Astrocyte (in vitro differentiated cells and primary cell): ENCODE measurements at places on chromosomes 6 and 20.

- no peak overlapping the region for H3K4me3 ChIP-seq
- no peak overlapping the region for H3K27ac ChIP-seq
- no peaks in the 10 kb centered on the region for H3K36me3 ChIP-seq
- H3K4me1 ChIP-seq: no peaks in the 10 kb centered on the region
- H3K27me3 ChIP-seq: no peaks in the 10 kb centered on the region
Measured at GRCh38 chr6:40439026-40439800, 148.0 kb downstream of the LRFN2 start.

GRCh38 chr20:48421547-48421946, 406.3 kb downstream of the PREX1 start:
- no peaks in the 10 kb centered on the region for H3K4me1 ChIP-seq
- H3K4me3 ChIP-seq: no peak overlapping the region
- H3K27ac ChIP-seq: no peak overlapping the region
- H3K36me3 ChIP-seq: no peaks in the 10 kb centered on the region
- no peak for DNase-seq
- H3K27me3 ChIP-seq: peaks cover 3% of the 10 kb centered on the region

- no peak for DNase-seq
- H3K36me3 ChIP-seq: no peaks in the 10 kb centered on the region
- H3K27me3 ChIP-seq: peaks cover 6% of the 10 kb centered on the region
- H3K4me1 ChIP-seq: peaks cover 16% of the 10 kb centered on the region
- no peak overlapping the region for H3K27ac ChIP-seq
Measured at GRCh38 chr6:106517706-106518105, 111.6 kb downstream of the RTN4IP1 start.

GRCh38 chr6:84242265-84242664, 14.8 kb upstream of the CEP162 start:
- no peak for DNase-seq
- no peaks in the 10 kb centered on the region for H3K4me1 ChIP-seq
- H3K4me3 ChIP-seq: no peak overlapping the region
- H3K27ac ChIP-seq: no peak overlapping the region

DNA sequence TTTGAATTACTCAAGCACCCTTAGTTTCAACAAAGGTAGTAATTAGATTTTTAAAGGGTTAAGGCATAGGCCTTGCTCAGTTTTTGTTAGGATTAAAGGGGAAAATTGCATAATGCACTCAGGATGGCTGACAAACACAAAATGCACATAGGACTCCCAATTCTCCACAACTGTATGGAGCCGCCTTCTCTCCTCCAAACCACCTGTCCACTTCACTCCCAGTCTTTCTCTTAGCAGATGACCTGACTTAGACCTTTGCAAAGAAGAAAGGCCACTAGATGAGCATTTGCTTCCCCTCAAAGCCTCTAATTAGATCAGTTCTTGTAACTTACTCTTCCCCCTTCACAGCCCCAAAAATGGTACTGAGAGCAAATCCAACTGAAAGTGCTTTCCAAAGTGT, 20.1 kb downstream of the NSFL1C start:
- H3K4me1 ChIP-seq: no peaks in the 10 kb centered on the region
- no peak overlapping the region for H3K4me3 ChIP-seq

GRCh38 chr20:60139663-60140446, 181.6 kb downstream of the CDH26 start:
- H3K36me3 ChIP-seq: no peaks in the 10 kb centered on the region
- H3K27ac ChIP-seq: no peak overlapping the region
- H3K27me3 ChIP-seq: no peaks in the 10 kb centered on the region
- no peak overlapping the region for H3K4me3 ChIP-seq
- H3K4me1 ChIP-seq: no peaks in the 10 kb centered on the region
- no peak for DNase-seq

DNA sequence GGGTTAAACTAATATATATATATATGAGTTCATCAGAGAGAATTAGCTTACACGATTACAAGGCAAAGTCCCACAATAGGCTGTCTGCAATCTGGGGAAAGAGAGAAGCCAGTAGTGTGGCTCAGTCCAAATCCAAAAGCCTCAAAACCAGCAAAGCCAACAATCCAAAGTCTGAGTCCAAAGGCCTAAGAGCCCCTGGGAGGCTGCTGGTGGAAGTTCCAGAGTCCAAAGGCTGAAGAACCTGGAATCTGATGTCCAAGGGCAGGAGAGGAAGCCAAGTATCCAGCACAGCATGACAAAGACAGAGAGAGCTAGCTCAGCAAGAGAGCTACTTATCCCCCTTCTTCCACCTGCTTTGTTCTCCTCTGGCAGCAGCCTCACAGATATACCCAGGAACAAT, 274.7 kb upstream of the ID4 start:
- H3K27me3 ChIP-seq: no peaks in the 10 kb centered on the region
- H3K4me1 ChIP-seq: no peaks in the 10 kb centered on the region
- no peak overlapping the region for H3K27ac ChIP-seq
- DNase-seq: no peak
- H3K4me3 ChIP-seq: no peak overlapping the region

DNA sequence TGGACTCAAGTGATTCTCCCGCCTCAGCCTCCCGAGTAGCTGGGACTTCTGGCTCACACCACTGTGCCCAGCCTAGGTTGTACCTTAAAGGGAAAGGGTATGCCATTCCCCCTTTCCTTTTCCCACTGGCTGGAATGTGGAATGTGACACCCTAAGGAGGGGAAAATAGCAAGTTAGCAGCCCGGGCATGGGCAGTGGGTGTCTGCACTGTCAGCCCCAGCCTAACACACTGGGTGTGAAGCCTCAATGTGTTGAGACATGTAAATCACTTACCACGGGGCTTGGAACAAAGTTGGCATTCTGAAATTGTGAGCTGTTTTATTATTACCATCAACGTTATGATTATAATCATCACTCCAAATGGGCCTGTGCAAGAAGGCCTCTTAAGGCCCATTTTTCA, 80.8 kb upstream of the PTPN1 start:
- H3K27ac ChIP-seq: no peak overlapping the region
- H3K4me1 ChIP-seq: peaks cover 16% of the 10 kb centered on the region

DNA sequence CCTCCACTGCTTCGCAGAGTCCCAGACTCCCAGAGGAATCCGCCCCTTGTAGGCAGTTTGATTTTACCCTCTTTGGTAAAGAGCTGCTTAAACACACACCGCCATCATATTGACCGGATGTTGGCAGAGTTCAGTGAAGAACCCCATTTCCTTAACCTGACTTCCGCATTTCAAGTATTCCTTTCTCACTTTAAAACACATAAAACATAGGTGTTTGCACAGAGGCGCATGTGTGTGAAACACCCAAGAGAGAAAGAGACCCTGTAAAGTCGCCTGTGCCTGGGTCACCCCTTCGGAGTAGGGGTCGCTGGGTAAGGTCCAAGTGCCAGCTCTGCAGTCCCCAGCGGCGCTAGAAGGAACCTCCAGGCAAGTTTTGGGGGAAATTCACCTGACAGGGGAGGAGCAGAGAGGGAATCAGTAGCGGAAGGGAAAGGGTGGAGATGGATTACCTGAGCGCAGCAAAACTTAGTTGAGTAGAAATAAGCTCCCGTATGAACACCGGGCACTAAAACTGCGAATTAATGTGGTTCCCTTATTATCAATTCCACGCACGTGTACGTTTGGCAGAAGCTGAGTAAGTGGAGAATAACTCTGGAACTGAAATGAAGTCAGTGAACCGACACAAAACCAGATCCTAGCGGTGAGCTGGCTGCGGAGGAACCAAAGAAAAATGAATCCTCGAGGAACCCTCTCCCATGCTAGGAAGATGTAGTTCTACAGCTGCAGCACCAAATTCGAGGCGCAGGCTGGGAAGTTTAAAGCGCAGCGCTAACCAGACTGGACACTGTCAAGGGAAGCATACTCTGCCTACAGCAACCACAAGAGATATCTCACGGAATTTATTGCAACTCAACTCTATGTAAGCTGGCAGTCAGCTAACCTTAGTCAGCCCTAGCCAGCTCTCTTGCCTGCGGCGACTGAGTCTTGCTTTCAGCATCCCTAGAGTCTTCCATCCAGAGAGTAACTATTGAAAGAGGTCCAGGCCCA, 3.5 kb upstream of the HTR1B start:
- H3K36me3 ChIP-seq: no peaks in the 10 kb centered on the region
- peak; percentile 36 for DNase-seq
- peaks cover 21% of the 10 kb centered on the region for H3K4me1 ChIP-seq
- no peaks in the 10 kb centered on the region for H3K27me3 ChIP-seq

DNA sequence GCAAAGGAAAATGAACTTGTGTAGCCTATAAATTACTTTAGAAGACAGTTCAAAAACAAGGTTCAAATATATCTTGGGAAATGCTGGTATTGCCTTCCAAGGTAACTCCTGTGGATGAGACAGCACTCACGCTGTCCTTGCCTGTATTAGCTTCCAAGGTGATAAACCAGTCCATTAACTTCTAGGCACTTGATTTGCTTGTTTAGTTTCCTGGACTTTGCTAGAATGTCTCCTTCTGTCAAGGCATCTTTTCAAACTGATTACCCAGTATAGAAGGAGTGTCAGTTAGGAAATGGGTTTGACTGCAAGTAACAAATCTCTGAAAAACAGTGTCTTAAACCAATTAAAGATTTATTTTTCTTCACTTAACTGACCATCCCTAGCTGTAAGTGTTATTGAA, 103.4 kb upstream of the SLC22A23 start:
- no peaks in the 10 kb centered on the region for H3K36me3 ChIP-seq
- no peak for DNase-seq
- H3K4me1 ChIP-seq: no peaks in the 10 kb centered on the region
- H3K4me3 ChIP-seq: no peak overlapping the region
- H3K27me3 ChIP-seq: peaks cover 11% of the 10 kb centered on the region

- H3K27me3 ChIP-seq: no peaks in the 10 kb centered on the region
- H3K27ac ChIP-seq: no peak overlapping the region
- no peaks in the 10 kb centered on the region for H3K36me3 ChIP-seq
- H3K4me1 ChIP-seq: peaks cover 4% of the 10 kb centered on the region
- DNase-seq: no peak
Measured at GRCh38 chr6:15627821-15628220, 35.0 kb downstream of the DTNBP1 start.

- no peak overlapping the region for H3K4me3 ChIP-seq
- no peaks in the 10 kb centered on the region for H3K27me3 ChIP-seq
- H3K36me3 ChIP-seq: no peaks in the 10 kb centered on the region
- no peak overlapping the region for H3K27ac ChIP-seq
- DNase-seq: no peak
Measured at GRCh38 chr6:111952274-111952673, 79.0 kb upstream of the FYN start.

DNA sequence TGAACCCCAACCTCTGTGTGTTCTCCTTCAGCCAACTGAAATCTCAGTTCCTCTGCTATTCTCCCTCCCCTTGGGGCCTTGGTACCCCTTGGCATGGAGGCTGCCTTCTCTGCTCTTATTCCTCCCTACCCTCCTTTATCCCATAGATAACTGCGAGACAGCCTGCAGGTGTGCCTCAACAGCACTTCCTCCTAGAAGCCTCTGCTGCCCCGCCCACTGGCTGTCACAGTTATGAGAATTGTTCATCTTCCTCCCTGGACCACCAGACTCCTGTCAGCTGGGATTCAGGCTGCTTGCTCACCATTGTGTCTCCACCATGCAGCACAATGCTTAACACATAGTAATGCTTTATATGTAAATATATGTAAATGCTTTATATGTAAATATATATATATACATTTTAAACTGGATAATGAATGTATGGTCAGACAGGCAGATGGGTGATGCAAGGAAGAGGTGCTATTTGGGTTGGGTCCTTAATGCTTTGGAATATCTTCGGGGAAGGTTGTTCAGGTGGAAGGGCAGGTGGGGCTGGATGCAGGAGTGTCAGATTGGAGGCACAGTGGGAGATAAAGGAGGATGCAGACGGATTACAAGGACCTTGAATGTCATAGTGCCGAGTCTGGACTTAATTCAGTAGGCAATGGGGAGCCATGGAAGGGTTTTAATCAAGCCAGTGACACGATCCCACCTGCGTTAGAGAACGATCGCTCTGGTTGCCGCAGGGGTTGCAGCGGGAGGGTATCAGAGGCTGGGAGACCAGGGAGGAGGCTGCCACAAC, 4.9 kb downstream of the CDH22 start:
- H3K4me1 ChIP-seq: peaks cover 2% of the 10 kb centered on the region
- no peak overlapping the region for H3K27ac ChIP-seq
- H3K36me3 ChIP-seq: no peaks in the 10 kb centered on the region
- no peak overlapping the region for H3K4me3 ChIP-seq
- H3K27me3 ChIP-seq: peaks cover 45% of the 10 kb centered on the region

GRCh38 chr20:41540459-41540858, 77.7 kb downstream of the CHD6 start:
- no peaks in the 10 kb centered on the region for H3K27me3 ChIP-seq
- H3K4me1 ChIP-seq: no peaks in the 10 kb centered on the region
- no peak overlapping the region for H3K4me3 ChIP-seq
- H3K36me3 ChIP-seq: no peaks in the 10 kb centered on the region
- no peak overlapping the region for H3K27ac ChIP-seq

DNA sequence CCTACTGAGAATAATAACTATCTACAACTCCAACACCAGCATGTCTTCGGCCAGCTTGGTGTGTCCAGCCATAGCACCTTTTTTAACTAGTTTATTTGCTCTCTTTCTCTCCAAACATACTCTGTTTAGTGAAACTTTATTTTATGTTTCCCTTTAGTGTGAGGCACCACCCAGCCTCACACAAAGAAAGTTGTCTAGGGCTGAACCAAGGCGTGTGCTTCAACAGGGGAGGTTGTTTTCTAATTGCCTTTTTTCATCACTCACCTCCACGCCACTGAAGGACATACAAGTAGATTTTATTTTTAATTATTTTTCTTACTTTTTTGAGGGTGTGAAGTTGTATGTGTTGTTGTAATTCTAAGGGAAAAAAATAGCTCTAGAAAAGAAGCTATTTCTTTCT, 125.6 kb upstream of the MARCKS start:
- no peak overlapping the region for H3K27ac ChIP-seq
- no peak for DNase-seq
- H3K4me3 ChIP-seq: no peak overlapping the region
- H3K36me3 ChIP-seq: no peaks in the 10 kb centered on the region

GRCh38 chr20:51077686-51078060, 54.8 kb upstream of the KCNG1 start:
- no peaks in the 10 kb centered on the region for H3K4me1 ChIP-seq
- no peaks in the 10 kb centered on the region for H3K36me3 ChIP-seq
- peaks cover 56% of the 10 kb centered on the region for H3K27me3 ChIP-seq
- DNase-seq: no peak
- H3K27ac ChIP-seq: no peak overlapping the region
- H3K4me3 ChIP-seq: no peak overlapping the region

- no peak overlapping the region for H3K4me3 ChIP-seq
- no peaks in the 10 kb centered on the region for H3K36me3 ChIP-seq
- H3K27me3 ChIP-seq: no peaks in the 10 kb centered on the region
- DNase-seq: peak; percentile 99
- H3K4me1 ChIP-seq: peaks cover 32% of the 10 kb centered on the region
Measured at GRCh38 chr6:132131758-132132157, 180.6 kb upstream of the CCN2 start.

- H3K27ac ChIP-seq: no peak overlapping the region
- H3K27me3 ChIP-seq: peaks cover 8% of the 10 kb centered on the region
- no peaks in the 10 kb centered on the region for H3K36me3 ChIP-seq
Measured at GRCh38 chr6:24908650-24909035, 27.1 kb downstream of the RIPOR2 start.

GRCh38 chr6:22294301-22294700, 2.5 kb downstream of the PRL start:
- DNase-seq: no peak
- H3K4me3 ChIP-seq: no peak overlapping the region
- no peaks in the 10 kb centered on the region for H3K27me3 ChIP-seq
- H3K36me3 ChIP-seq: no peaks in the 10 kb centered on the region
